ENCODE measurements at places on chromosomes 2 and 18.
A peak's percentile ranks its signal among the peaks of the same experiment; 100 is the strongest.

DNA sequence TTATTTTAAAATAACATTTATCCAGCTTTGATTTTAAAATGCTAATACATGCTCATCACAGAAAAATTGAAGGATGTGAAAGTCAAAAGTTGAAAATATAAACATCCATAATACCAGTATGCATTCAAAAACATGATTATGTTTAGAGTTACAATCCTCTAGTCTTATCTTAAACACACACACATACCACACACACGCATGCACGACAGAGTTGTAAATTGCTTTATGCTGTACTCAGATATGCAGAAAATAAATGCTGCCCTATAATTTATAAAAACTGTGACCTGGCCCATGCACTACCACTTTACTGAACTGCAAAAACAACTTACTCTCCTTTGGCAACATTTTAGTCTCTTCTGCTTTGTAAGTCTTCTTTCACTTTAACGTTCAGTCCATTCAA lies 793.0 kb upstream of the FANCL start:
- no peak for DNase-seq

DNA sequence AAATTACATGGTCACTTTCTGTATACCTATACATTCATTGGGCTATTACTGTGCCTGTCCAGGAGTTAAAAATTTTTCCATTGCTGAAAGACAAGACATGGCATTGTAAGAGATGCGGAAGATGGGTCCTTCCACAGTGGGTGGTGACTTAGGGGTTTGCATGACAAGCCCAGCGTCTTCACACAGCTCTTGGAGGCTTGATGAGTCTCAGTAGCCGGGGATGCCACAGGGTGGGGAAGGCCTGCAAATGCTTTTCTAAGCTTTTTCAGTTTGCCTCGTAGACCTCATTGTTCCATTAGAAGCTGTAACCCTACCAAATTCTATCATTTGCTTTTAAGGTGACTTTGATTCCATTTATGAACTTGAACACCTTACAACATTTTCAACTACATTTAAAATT lies 18.1 kb upstream of the MAPRE3 start:
- DNase-seq: no peak

GRCh38 chr2:54226260-54226659 lies 29.8 kb downstream of the TSPYL6 start:
- DNase-seq: no peak

GRCh38 chr2:96870626-96871255 lies 861 bp upstream of the SEMA4C start:
- DNase-seq: no peak

- no peak for DNase-seq
Measured at GRCh38 chr2:172967036-172967982, 108.3 kb upstream of the MAP3K20 start.

DNA sequence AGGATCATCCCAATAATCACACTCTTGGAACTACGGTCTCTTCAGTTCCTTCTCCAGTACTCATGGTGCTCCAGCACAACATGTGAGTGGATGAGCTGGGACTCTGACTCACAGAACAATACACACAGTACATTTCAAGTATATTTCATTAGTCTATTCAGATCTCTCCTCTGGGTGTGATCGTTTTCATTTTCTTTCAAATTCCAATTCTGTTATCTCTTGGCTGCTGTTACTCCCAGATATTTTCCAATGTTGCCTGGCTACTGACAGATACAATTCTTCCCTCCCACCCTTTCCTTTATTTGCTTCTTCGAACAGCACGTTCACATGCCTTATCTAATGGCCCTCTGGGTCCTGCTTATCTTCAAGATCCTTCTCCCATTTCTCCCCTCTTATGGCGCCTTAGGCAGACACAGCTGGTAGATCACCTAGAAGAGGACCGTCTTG lies 216.0 kb downstream of the ACKR3 start:
- no peak for DNase-seq

GRCh38 chr2:64797881-64798575 lies 144.3 kb upstream of the SERTAD2 start:
- no peak for DNase-seq

GRCh38 chr2:129728035-129728972 lies 251.2 kb upstream of the RAB6C start:
- DNase-seq: no peak

DNA sequence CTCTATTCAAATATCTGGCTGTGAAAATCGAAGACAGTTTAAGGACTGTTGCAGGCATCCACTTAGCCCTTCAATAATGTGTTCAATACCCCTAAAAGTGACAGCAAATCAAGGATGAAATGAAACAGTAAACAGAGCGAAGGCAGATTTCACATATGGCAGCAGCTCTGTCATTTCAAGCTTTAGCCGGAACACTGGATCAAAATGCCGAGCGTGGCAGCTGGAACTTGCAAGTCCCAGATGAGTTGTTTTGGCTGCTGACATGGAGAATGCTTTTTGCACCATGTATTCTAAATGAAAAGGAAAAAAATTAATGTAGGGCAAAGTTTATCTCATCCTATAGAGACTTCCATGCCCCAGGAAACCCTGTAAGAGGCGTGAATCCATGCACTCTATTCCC lies 18.0 kb downstream of the LRRC30 start:
- DNase-seq: no peak

- no peak for DNase-seq
Measured at GRCh38 chr2:121021685-121022084, 263.3 kb downstream of the TFCP2L1 start.

- no peak for DNase-seq
Measured at GRCh38 chr2:175143191-175143590, 24.8 kb downstream of the ATF2 start.

DNA sequence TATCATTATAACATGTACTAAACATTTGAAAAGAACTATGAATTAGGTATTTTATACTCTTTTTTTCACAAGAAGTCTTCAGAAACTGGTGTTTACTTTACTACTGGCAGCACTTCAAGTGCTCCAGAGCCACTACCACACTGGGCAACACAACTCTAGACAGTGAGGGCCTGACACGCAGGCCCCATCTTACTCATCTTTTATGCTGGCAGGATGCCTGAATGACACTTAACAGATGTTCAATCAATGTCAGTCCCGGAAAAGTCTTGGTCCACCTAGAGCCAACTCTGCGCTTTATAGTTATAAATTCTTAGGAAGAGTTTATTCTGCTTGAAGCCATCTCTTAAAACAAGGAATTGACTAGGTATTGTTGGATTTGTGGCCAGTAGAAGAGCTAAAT lies 8.7 kb upstream of the WIPF1 start:
- DNase-seq: no peak

DNA sequence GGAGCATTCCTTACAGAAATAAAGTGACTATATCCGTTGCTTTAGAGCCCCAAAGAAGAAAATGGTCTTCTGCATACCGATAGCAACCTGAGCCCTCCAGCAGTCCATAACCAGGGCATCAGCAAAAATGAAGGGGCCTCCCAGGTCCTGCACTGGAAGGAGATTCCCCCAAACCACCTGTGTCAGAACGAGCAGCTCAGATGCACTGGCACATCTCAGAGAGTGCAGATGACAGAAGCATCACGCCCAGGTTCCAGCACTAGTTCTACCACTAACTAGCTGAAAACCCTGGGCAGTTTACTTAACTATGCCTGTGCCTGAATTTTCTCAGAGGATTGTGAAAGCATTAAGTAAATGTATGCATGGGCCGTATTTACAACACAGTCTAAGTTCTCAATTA lies 466.7 kb upstream of the MYT1L start:
- no peak for DNase-seq

GRCh38 chr2:237413777-237414661 lies at the start of gene COL6A3:
COL6A3 (minus strand) TSS chr2:237414164; CDS start chr2:237396817, 17,347 bp downstream.
- DNase-seq: peak; percentile 75

GRCh38 chr2:29065068-29065811 lies 9.1 kb downstream of the PCARE start:
- DNase-seq: no peak
